ENCODE measurements at places on chromosomes 5 and 9. TPM values are rescaled to one million over a fixed set of nuclear protein-coding genes. Genes with fewer than 3 reads are reported as not detected.
A peak's percentile ranks its signal among the peaks of the same experiment; 100 is the strongest.

DNA sequence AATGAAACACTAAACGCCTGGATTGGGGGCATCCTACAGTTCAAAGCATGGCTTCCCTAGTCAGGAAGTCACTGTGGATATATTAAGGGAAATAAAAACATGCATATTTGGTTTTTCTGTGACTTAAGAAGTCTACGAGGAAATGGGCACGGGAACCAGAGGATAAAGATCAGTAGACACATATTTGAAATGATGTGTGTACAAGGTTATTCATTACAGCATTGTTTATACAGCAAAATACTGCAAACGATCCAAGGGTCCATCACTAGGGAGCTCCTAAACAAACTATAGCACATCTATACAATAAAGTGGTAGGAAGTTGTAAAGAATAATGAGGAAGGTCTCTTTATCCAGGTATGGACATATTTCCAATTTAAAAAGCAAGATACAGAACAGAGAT is 71.8 kb downstream of the EFNA5 start:
- no peak for DNase-seq
- H3K27me3 ChIP-seq, result no peaks in the 10 kb centered on the region
- H3K36me3 ChIP-seq, result no peaks in the 10 kb centered on the region
- H3K4me1 ChIP-seq, result no peaks in the 10 kb centered on the region
- H3K27ac ChIP-seq, result no peak overlapping the region
- no peak overlapping the region for H3K4me3 ChIP-seq

DNA sequence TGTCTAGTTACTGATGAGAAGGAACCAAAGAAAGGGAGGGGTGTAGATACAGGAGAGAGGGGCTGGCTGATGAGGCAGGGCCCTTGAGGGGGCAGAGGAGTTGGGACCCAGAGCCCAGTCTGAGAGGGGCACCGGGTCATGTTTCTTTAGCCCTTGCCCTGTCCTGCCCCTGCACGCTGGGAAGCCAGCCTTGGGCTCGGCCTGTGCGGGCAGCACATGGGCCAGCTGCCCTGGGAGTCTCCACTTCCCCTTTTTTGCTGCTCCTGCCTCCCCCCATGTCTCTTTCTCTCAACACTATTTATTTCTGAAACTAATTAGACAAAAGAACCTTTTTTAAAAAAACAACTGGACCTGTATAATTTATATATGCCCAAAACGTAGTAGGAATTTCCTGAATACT is 20.5 kb downstream of the MVB12B start:
- no peaks in the 10 kb centered on the region for H3K27me3 ChIP-seq
- no peak overlapping the region for H3K4me3 ChIP-seq
- H3K27ac ChIP-seq, result peak overlapping the region; percentile 64
- peaks cover 39% of the 10 kb centered on the region for H3K36me3 ChIP-seq
- DNase-seq, result no peak
- H3K4me1 ChIP-seq, result peaks cover 26% of the 10 kb centered on the region

DNA sequence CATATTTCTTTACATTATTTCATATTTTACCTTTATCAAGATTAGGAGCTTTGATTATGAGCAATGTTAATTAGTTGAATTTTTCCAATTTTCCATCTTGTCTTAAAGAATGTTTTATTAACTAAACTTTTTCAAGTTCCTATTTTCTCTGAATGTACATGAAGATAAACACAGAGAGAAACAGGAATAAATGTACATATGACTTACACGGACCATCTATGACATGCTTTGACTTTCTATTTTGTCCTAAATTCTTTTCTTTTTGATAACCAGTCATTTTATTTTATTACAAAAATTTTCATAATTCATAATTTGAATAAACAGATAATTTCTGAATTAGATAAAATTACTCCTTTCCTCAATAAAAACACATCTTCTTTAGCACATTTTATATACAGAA is 1038.8 kb upstream of the ARRDC3 start:
- H3K36me3 ChIP-seq, result no peaks in the 10 kb centered on the region
- H3K4me3 ChIP-seq, result no peak overlapping the region
- no peaks in the 10 kb centered on the region for H3K4me1 ChIP-seq
- H3K27me3 ChIP-seq, result no peaks in the 10 kb centered on the region
- no peak for DNase-seq
- H3K27ac ChIP-seq, result no peak overlapping the region

GRCh38 chr5:173583346-173583745 is 33.1 kb downstream of the BOD1 start:
- no peak overlapping the region for H3K4me3 ChIP-seq
- no peaks in the 10 kb centered on the region for H3K27me3 ChIP-seq
- DNase-seq, result no peak
- H3K36me3 ChIP-seq, result no peaks in the 10 kb centered on the region
- H3K4me1 ChIP-seq, result no peaks in the 10 kb centered on the region

GRCh38 chr9:73168298-73168934 is 16.8 kb downstream of the ANXA1 start:
- no peaks in the 10 kb centered on the region for H3K27me3 ChIP-seq
- DNase-seq, result no peak
- peaks cover 66% of the 10 kb centered on the region for H3K36me3 ChIP-seq

- no peaks in the 10 kb centered on the region for H3K36me3 ChIP-seq
- no peak overlapping the region for H3K27ac ChIP-seq
- H3K27me3 ChIP-seq, result no peaks in the 10 kb centered on the region
- DNase-seq, result no peak
Measured at GRCh38 chr5:27124590-27124989, 86.2 kb upstream of the CDH9 start.

DNA sequence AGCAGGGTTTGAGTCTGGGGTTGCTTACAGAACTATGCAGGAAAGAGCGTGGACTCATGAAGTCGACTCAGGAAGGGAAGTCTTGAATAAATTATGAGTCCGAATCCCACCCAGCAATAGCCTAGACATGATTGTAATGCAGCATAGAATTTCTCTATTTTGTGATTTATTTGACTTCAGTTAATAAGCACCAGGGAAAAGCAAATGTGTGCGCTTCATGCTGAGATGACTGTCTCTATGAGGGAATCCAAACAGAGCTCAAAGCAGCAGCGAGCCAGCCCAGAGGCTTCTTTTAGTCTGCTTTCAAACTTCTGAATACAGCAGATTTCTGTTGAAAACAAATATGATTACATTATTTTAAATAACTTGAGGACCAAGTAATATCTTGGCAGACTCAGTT is 188.0 kb downstream of the SEMA6A start:
- H3K36me3 ChIP-seq, result peaks cover 22% of the 10 kb centered on the region
- H3K4me3 ChIP-seq, result no peak overlapping the region
- peak overlapping the region; percentile 18 for H3K27ac ChIP-seq

DNA sequence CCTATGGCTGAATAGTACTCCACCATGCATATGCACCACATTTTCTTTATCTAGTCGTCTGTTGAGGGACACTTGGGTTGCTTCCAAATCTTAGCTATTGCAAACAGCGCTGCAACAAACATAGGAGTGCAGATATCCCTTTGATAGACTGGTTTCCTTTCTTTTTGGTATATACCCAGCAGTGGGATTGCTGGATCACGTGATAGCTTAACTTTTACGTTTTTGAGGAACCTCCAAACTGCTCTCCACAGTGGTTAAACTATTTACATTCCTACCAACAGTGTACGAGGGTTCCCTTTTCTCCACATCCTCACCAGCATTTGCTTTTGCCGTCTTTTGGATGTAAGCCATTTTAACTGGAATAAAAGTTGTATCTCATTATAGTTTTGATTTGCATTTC is 142.6 kb downstream of the TARS1 start:
- no peak for DNase-seq
- no peak overlapping the region for H3K4me3 ChIP-seq
- no peaks in the 10 kb centered on the region for H3K27me3 ChIP-seq
- no peak overlapping the region for H3K27ac ChIP-seq

DNA sequence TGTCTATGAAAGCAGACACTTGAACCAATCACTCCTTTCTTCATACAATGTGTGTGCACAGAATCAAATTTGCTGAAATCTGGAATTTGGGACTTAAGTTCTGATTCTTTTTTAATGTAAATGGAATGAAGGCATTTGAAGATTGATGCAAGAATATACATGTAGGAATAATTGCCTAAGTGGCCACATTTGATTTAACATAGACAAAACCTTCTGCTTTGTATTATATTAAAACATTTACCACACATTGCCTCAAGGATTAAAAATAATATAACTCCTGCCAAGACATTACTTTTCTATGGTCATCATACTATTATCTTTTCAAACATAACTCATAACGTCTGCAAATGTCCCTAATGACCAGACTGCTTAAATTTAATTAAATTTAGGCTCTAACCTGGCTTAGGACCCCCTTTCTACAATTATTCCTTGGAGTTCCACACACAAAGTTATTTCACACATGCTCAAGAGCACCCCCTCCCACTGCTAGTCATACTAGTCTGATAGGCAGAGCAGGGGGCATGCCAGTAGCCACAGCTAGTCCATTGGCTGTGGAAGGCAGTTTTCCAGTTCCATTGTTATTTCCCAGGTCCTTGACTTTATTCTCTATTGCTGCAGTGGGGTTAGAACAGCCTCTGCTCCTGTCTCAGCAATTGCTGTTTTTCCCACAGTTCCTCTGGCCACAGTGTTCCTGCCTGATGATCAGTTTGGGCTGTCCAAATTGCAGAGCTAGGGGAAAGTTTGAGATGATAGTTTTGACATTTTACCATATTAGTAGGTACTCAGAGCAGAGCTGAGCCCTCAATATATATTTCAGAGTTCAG is 360.6 kb upstream of the GRAMD2B start:
- no peaks in the 10 kb centered on the region for H3K27me3 ChIP-seq
- H3K36me3 ChIP-seq, result no peaks in the 10 kb centered on the region
- no peak for DNase-seq
- H3K4me1 ChIP-seq, result no peaks in the 10 kb centered on the region
- H3K27ac ChIP-seq, result no peak overlapping the region

GRCh38 chr5:90886381-90886780 is 327.8 kb downstream of the ADGRV1 start:
- H3K4me3 ChIP-seq, result no peak overlapping the region
- H3K27ac ChIP-seq, result no peak overlapping the region
- no peak for DNase-seq
- no peaks in the 10 kb centered on the region for H3K36me3 ChIP-seq
- no peaks in the 10 kb centered on the region for H3K4me1 ChIP-seq

The CDH10 gene
- total RNA-seq, result not detected

The IDNK gene
- total RNA-seq, result 8.4 TPM

The PIP5K1B gene
- total RNA-seq, result 4.3 TPM

All from spleen (tissue), 13 donors.